Esophagus squamous epithelium (tissue), 5 donors: ENCODE measurements at places on chromosomes 4 and X. TPM values are rescaled to one million over a fixed set of nuclear protein-coding genes. Genes with fewer than 3 reads are reported as not detected.

GRCh38 chr4:1041147-1041935 lies 29.9 kb downstream of the FGFRL1 start:
- H3K27ac ChIP-seq: no peak overlapping the region
- no peaks in the 10 kb centered on the region for H3K36me3 ChIP-seq
- H3K27me3 ChIP-seq: no peaks in the 10 kb centered on the region
- H3K4me3 ChIP-seq: no peak overlapping the region

GRCh38 chr4:103012060-103012459 lies 7.4 kb downstream of the SLC9B1 start:
- H3K4me1 ChIP-seq: no peaks in the 10 kb centered on the region
- no peak overlapping the region for H3K4me3 ChIP-seq
- no peak for DNase-seq
- H3K27ac ChIP-seq: no peak overlapping the region
- no peaks in the 10 kb centered on the region for H3K27me3 ChIP-seq

DNA sequence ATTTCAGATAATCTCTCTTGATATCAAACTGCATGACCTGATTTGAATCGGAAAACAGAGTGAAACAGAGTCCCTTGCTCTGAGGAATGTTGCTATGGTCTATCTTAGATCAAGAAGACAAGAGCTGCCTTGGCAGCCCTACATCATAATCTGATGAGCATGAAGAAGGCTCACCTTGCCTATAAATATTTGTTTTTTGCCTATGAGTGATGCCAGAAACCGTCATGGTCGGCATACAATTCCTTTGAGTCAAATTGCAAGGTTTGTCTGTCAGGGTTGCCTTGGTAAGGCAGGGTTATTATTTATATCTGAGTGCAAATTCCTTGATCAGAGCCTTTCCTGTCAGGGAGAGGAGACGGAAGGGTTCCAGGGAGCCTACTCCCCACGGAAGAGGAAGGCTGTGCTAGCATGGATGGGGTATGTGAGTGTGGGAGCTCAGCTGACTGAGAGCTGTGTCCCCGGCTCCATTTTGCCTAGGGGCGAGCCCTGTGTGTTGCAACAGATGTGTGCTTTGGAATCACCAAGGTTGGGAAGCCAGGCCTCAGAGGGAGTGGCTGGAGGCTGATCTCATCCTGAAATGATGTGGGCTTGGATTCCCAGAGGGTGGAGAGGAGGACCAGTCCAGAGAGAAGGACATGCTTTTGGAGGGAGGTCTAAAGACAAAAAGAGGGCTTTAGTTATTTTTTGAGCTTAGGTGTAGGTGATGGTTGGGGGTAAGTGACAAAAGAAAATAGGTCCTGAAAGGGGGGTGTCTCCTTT lies 43.6 kb downstream of the RTL9 start:
- DNase-seq: no peak
- H3K27ac ChIP-seq: no peak overlapping the region
- H3K36me3 ChIP-seq: no peaks in the 10 kb centered on the region

GRCh38 chrX:19544693-19545305 lies 29.5 kb upstream of the MAP3K15 start:
- no peaks in the 10 kb centered on the region for H3K4me1 ChIP-seq
- no peak overlapping the region for H3K4me3 ChIP-seq
- H3K36me3 ChIP-seq: no peaks in the 10 kb centered on the region
- no peak for DNase-seq
- H3K27ac ChIP-seq: no peak overlapping the region

DNA sequence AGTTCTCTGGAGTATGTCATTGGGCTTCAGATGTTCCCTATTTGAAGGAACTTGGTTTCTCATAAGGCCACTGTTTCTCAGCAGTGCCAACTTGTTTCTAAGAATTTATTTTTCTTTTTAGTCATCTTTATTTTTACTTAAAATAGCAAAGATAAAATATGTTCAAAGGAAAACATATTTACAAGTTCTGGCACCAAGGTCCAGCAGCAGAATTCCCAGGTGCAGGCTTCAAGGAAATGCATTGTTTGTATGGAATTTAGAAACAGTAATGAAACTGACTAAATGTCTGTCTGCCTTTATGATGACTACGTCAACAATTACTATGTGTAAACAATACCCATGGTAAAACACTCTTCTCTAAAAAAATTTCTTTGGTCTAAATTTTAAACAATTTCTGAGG lies 109.6 kb downstream of the IL15 start:
- DNase-seq: no peak
- no peaks in the 10 kb centered on the region for H3K4me1 ChIP-seq
- no peaks in the 10 kb centered on the region for H3K36me3 ChIP-seq
- no peak overlapping the region for H3K4me3 ChIP-seq
- no peaks in the 10 kb centered on the region for H3K27me3 ChIP-seq

- H3K4me1 ChIP-seq: no peaks in the 10 kb centered on the region
- DNase-seq: no peak
- no peak overlapping the region for H3K4me3 ChIP-seq
- H3K27ac ChIP-seq: no peak overlapping the region
- no peaks in the 10 kb centered on the region for H3K27me3 ChIP-seq
- H3K36me3 ChIP-seq: no peaks in the 10 kb centered on the region
Observed at GRCh38 chr4:115274545-115274944, 161.1 kb upstream of the NDST4 start.

DNA sequence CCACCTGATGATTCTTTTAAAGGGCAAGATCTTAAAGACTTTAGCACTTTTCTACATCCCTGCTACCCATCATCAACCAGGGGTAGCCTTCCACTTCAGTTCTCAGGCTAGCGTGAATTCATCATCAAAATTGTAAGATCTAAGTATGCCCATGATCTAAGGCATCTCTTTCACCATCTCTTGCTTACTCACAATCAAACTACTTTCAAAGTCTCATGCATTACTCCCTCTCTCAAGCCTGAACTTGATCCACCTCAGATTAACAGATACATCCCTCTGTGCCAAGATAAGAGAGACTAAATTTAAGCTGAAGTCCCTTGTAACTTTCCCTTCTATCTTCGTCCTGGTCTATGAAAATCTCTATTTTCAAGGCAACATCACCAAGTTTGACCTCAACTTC lies 62.8 kb downstream of the DHX15 start:
- peaks cover 5% of the 10 kb centered on the region for H3K4me1 ChIP-seq
- no peak overlapping the region for H3K4me3 ChIP-seq
- no peak for DNase-seq
- no peaks in the 10 kb centered on the region for H3K27me3 ChIP-seq
- peaks cover 12% of the 10 kb centered on the region for H3K36me3 ChIP-seq

DNA sequence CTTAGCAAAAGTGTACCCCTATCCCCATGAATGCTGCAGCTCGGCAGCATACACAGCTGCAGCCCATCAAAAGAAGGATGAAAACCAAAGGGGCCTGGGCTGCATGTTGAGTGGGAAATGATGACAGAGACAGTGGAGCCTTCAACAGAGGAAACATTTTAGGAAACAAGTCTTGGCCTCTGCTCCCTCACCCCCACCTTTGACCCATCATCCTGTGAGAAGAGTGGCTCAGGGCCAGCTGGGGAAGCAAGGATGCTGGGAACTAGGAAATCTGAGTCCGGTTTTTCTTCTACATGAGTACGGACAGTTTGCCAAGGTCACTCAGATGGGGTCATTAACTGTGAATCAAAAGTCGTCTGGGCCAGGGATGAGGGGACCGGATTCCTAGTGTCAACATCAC lies 37.2 kb downstream of the IDS start:
- H3K27ac ChIP-seq: no peak overlapping the region
- no peaks in the 10 kb centered on the region for H3K36me3 ChIP-seq
- H3K4me1 ChIP-seq: no peaks in the 10 kb centered on the region
- no peak for DNase-seq
- H3K27me3 ChIP-seq: no peaks in the 10 kb centered on the region
- no peak overlapping the region for H3K4me3 ChIP-seq

GRCh38 chr4:8851321-8852117 lies 20.1 kb downstream of the HMX1 start:
- H3K4me1 ChIP-seq: no peaks in the 10 kb centered on the region
- DNase-seq: no peak
- no peak overlapping the region for H3K4me3 ChIP-seq
- H3K27me3 ChIP-seq: peaks cover 8% of the 10 kb centered on the region

GRCh38 chr4:155383541-155383940 lies 6.8 kb upstream of the MAP9 start:
- no peaks in the 10 kb centered on the region for H3K27me3 ChIP-seq
- no peak overlapping the region for H3K27ac ChIP-seq
- H3K4me3 ChIP-seq: no peak overlapping the region
- DNase-seq: no peak
- H3K36me3 ChIP-seq: no peaks in the 10 kb centered on the region
- H3K4me1 ChIP-seq: no peaks in the 10 kb centered on the region

DNA sequence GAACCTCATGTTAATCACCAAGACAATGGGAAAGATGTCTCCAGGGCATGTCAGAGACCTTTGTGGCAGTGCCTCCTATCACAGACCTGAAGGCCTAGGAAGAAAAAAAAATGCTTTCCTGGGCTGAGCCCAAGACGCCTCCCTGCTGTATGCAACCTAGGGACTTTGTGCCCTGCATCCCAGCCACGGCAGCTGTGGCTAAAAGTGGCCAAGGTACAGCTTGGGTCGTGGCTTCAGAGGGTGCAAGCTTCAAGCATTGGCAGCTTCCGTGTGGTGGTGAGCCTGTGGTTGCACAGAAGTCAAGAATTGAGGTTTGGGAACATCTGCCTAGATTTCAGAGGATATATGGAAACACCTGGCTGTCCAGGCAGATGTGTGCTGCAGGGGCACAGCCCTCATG lies 40.5 kb downstream of the SPANXN3 start:
- H3K36me3 ChIP-seq: no peaks in the 10 kb centered on the region
- no peaks in the 10 kb centered on the region for H3K27me3 ChIP-seq
- DNase-seq: no peak
- no peak overlapping the region for H3K27ac ChIP-seq
- H3K4me3 ChIP-seq: no peak overlapping the region
- no peaks in the 10 kb centered on the region for H3K4me1 ChIP-seq

GRCh38 chrX:118633530-118633929 lies 93.9 kb upstream of the IL13RA1 start:
- no peak for DNase-seq
- no peaks in the 10 kb centered on the region for H3K36me3 ChIP-seq
- no peak overlapping the region for H3K4me3 ChIP-seq
- no peak overlapping the region for H3K27ac ChIP-seq
- H3K27me3 ChIP-seq: no peaks in the 10 kb centered on the region
- H3K4me1 ChIP-seq: no peaks in the 10 kb centered on the region

- no peak overlapping the region for H3K27ac ChIP-seq
- H3K4me3 ChIP-seq: no peak overlapping the region
- H3K36me3 ChIP-seq: no peaks in the 10 kb centered on the region
- no peaks in the 10 kb centered on the region for H3K27me3 ChIP-seq
- no peak for DNase-seq
- no peaks in the 10 kb centered on the region for H3K4me1 ChIP-seq
Observed at GRCh38 chr4:17093481-17093880, 195.0 kb upstream of the LDB2 start.

DNA sequence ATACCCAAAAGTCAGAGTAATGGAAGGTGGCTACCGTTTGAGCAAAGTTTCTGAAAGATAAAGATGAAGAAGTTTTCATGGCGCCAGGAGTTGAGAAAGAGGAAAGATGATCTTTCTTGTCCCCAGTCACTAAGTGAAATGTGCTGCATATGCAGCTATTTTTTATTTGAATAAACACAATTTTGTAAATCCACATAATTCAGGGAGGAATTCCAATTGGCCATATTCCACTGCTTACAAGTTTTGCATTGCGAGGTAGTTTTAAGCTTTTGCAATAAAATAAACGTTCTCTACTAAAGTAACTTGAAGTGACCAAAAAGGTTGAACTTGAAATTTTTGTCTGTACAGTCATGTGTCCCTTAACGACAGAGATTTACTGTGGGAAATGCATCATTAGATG lies 139.3 kb upstream of the VCX2 start:
- no peaks in the 10 kb centered on the region for H3K36me3 ChIP-seq
- H3K27ac ChIP-seq: no peak overlapping the region
- no peaks in the 10 kb centered on the region for H3K4me1 ChIP-seq
- H3K27me3 ChIP-seq: no peaks in the 10 kb centered on the region
- no peak overlapping the region for H3K4me3 ChIP-seq
- no peak for DNase-seq

GRCh38 chr4:15270201-15270600 lies 157.6 kb upstream of the C1QTNF7 start:
- no peak for DNase-seq
- H3K4me3 ChIP-seq: no peak overlapping the region
- H3K27me3 ChIP-seq: no peaks in the 10 kb centered on the region
- no peaks in the 10 kb centered on the region for H3K4me1 ChIP-seq
- no peaks in the 10 kb centered on the region for H3K36me3 ChIP-seq

- H3K4me1 ChIP-seq: no peaks in the 10 kb centered on the region
- DNase-seq: no peak
- no peaks in the 10 kb centered on the region for H3K27me3 ChIP-seq
- H3K36me3 ChIP-seq: no peaks in the 10 kb centered on the region
- no peak overlapping the region for H3K4me3 ChIP-seq
- H3K27ac ChIP-seq: no peak overlapping the region
Observed at GRCh38 chr4:167475951-167476350, 241.7 kb upstream of the SPOCK3 start.

GRCh38 chr4:173246719-173247118 lies 78.1 kb downstream of the GALNT7 start:
- no peaks in the 10 kb centered on the region for H3K4me1 ChIP-seq
- no peaks in the 10 kb centered on the region for H3K27me3 ChIP-seq
- no peak for DNase-seq

DNA sequence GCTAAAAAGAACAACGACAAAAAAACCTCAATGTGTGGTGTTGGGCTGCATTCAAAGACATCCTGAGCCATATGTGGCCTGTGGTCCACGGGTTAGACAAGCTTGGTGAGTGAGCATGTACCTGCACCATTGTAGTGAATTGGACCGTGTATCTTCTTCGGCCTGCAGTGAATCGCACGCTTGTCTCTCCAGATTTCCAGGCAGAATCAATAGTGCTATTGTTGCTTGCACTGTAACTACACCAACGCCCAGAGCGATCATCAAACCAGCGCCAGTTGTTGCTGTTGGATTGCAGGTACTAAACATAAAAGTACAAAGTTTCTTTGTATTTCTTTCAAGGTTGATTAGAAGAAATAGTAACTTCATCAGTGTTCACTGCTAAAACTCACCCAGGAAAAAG lies 101.6 kb downstream of the HUWE1 start:
- no peak overlapping the region for H3K4me3 ChIP-seq
- DNase-seq: no peak
- H3K27ac ChIP-seq: no peak overlapping the region
- no peaks in the 10 kb centered on the region for H3K36me3 ChIP-seq
- H3K4me1 ChIP-seq: no peaks in the 10 kb centered on the region

DNA sequence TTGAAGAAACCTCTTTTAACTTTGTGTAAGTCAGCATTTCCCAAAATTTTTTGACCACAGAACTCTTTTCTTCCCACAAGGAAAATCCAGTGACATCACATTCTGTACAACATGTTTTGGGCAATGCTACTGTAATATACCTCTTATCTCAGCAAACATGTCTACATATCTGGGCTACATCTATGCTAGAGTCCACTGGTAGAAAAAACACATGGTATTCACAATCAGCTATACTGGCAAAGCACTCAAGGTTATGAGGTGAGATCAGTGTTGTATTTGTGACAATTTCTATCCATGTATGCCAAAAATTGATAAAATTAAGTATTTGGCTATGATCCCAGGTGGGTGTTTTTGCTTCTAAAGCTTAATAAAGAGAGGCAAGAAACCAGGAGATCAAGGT lies 98.0 kb downstream of the ATP11C start:
- H3K27ac ChIP-seq: no peak overlapping the region
- H3K4me1 ChIP-seq: no peaks in the 10 kb centered on the region
- H3K36me3 ChIP-seq: no peaks in the 10 kb centered on the region
- H3K27me3 ChIP-seq: no peaks in the 10 kb centered on the region
- DNase-seq: no peak

Gene PNMA3
- 0.57 TPM for total RNA-seq

Gene PRSS12
- 4.3 TPM for total RNA-seq

Gene F8A2
- not detected for total RNA-seq

Gene CLCN4
- total RNA-seq: 0.30 TPM
